Right kidney (tissue), 9 donors: ENCODE measurements at places on chromosomes 5 and 9.

- no peak for DNase-seq
Measured at GRCh38 chr9:109273869-109274268, 47.0 kb downstream of the EPB41L4B start.

GRCh38 chr5:5558638-5559527, 136.4 kb downstream of the ICE1 start:
- no peak for DNase-seq

- DNase-seq, result no peak
Measured at GRCh38 chr5:107812570-107813141, 141.9 kb upstream of the EFNA5 start.

DNA sequence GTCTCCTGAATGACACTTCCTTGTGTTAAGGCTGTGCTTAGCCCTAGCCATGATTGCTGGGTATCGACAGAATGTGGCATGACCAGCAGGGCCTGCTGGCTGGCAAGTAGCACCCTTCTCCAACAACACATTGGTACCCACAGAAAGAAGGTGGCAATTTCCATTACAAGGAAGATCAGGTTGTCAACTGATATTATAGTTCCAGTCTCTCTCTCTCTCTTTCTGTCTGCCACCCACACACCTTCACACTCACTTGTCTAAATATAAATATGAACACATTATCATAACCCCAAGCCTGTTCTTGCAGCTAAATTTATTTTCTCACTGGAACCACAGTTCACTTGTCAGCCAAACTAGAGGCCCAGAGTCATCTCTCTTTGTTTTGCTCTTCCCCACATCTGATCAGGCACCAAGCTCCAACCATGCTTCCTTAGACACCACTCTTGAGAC, 408.1 kb upstream of the PIK3R1 start:
- DNase-seq, result no peak

DNA sequence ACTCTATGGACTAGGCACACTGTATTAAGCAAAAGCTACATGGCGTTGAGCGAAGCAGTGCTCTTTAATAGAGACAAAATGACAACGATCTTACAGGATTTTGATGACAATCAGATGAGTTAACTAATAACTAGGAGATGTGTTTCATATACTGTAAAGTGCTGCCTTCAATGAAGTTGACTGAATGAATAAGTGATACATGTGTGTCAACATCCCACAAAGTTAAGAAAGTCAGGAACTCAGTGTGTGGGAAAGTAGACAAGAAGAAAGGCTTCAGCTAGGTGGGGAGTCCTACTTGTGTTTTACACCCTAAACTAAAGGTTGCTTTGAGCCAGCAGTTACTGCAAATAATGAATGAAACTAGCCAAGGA, 79.6 kb downstream of the PAPPA start:
- no peak for DNase-seq

- no peak for DNase-seq
Measured at GRCh38 chr5:115264786-115265185, 2.1 kb upstream of the PGGT1B start.

GRCh38 chr5:22889720-22890119, 36.6 kb upstream of the CDH12 start:
- no peak for DNase-seq

DNA sequence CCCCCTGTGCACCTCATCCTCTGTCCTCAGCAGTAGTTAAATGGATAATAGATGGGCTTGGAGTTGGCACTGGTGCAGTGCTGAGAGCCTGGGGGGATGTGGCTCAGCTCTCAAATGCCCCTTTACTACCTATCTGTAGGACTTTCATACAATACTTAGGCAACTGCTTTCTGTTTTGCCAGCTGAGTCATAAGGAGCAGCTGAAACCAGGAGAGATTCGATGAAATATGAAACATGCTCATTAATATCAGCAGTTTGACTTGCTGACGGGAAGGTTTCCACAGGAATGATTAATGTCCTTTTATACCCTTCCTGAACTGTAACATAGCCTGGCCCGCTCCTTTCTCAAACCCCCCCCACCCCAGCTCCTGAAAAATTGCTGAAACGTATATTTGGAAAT, 142.6 kb downstream of the SAXO1 start:
- no peak for DNase-seq

- no peak for DNase-seq
Measured at GRCh38 chr5:148970228-148970627, 92.6 kb downstream of the SH3TC2 start.

- DNase-seq, result no peak
Measured at GRCh38 chr5:59560553-59560952, 333.0 kb downstream of the PDE4D start.

DNA sequence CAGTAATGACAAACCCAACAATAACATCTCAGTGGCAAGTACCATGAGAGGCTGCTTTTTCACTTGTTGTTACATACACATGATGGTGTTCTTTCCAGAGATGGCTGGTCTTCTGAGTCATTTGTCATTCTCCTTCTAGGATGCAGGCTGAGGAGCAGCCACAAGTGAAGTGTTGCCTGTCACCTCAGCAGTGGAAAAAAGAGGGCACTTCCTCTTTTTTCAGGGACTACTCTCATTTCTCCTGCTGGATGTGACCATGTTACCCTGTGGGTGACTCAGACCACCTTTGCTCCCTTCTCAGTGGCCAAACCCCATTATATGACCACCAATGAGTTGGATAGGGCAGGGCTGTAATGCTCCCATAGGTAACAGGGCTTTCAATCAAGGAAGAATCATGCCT, 587.0 kb upstream of the ADAMTS16 start:
- no peak for DNase-seq

DNA sequence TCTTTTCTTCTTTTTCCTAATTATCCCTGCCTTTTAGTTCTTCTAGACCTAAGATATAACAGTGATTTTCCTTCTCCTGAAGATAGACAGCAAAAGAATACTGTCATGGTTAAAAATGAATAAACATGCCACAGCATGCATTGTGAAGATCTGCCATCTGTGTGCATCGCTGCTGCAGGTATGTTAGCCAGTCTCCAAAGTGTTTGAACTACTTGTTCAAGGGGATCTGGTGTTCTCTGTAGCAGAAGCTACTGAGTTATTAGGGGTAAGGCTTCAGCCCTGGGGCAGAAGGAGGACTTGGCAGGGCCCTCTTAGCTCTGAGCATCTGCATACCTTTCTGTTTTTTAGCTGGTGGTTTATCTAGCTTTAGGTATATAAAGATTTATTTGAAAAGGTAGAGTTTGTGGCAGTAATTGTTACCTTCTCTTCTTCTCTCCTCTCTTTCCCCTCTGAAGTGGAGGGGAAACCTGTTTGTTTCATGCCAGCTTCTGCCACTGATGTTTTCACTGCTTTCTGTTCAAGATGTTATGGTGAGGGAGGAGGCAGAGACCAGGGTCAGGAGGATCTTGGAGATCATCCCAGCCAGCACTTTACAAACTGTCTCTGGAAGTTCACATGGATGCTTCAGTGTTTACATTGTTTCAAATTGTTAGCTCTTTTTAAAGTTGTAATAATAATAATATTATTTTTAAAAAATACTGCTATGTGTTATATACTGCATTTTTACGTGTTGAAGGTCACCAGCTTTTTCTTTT, 25.2 kb downstream of the GALNT10 start:
- no peak for DNase-seq

- no peak for DNase-seq
Measured at GRCh38 chr5:143008809-143009521, 238.8 kb downstream of the ARHGAP26 start.

DNA sequence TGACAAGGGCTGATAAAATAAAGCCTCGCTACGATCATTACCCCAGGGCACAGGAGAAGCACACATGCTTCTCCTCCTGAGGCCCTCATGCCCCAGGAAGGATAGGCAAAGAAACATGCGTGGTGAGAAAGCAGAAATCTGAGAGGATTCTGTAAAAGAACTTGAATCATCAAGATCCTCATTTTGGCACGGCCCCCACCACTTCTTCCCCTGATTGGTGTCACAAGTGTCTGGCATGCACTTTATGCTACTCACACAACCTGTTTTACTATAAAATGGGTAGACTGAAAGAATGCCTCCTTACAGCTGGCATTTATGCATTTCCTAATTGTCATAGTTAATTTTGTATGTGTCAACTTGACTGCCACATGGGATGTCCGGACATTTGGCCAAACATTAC, 32.1 kb downstream of the PCA3 start:
- DNase-seq, result no peak

GRCh38 chr9:135614821-135615665, 24.3 kb downstream of the GLT6D1 start:
- no peak for DNase-seq

DNA sequence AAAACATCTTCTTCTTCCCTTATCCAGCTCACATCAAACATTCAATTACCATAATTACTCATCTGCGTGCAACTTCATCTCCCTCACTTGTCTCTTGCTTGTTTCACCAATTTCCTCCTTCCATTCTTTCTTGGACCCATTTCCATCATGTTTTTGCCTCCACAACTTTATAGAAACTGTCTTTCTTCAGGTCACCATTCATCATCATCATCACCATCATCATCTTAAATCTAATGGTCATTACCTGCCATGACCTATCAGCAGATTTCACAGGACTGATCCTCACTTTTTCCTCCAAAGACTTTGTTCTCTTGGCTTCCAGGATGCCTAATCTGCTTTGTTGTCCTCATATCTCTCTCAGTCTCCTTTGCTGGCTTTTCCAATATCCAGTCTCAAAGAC, 495.6 kb downstream of the DNAH5 start:
- no peak for DNase-seq

DNA sequence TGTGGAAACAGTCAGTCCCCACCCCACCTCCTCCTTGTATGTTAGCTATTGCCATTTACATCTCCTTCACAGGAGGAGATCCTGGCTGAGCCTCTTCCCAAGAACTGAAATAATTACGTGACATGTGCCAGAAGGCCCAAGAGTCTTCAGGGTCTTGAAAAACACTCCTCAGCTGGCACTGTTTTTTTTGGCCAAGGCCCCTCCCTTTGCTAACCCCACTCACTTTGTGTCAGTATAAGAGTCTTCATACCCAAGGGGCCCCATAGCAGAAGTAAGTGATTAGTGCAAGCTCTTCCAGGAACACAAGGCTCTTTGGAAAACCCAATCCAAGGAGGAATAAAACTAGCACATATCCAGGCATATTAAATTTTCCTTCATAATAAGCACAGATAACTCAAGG, 5.7 kb upstream of the LARP1 start:
- DNase-seq, result no peak

- no peak for DNase-seq
Measured at GRCh38 chr9:109171926-109172325, 4.9 kb upstream of the FRRS1L start.

DNA sequence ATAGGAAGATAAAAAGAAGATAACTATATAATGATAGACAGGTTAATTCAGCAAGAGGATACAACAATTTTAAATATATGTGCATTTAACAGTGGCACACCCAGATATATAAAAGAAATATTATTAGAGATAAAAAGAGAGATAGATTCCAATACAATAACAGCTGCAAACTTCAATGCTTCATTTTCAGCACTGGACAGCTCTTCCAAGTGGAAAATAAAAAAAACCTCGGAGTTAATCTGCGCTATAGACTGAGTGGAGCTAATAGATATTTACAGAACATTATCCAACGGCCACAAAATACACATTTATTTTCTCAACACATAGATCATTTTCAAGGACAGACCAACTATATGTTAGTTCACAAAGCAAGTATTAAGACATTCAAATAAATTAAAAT, 1229.5 kb upstream of the CDH6 start:
- DNase-seq, result no peak

GRCh38 chr5:150149618-150150017, 6.0 kb downstream of the PDGFRB start:
- no peak for DNase-seq

- no peak for DNase-seq
Measured at GRCh38 chr5:51034222-51034901, 348.9 kb upstream of the ISL1 start.

DNA sequence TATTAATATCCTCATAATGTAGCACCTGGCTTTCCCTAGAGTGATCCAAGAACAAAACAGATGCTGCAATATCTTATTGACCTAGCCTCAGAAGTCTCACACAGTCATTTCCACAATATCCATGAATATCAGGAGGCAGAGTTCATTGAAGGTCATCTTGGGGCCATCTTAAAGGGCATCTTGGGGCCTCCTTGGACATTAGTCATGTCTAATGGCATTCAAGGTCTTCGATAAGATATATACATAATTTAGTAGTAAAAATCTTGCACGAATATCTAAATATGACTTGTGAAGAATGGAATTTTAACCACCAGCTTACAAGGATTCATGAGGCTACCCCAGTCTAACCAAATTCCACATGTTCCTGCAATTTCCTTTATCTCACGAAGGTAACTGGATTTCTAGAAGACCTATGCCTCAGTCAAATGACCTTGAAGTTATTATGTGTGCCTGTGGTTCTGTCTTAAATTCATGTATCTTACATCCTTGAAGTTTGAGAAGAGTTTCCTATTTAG, 163.6 kb upstream of the SPEF2 start:
- DNase-seq, result no peak

DNA sequence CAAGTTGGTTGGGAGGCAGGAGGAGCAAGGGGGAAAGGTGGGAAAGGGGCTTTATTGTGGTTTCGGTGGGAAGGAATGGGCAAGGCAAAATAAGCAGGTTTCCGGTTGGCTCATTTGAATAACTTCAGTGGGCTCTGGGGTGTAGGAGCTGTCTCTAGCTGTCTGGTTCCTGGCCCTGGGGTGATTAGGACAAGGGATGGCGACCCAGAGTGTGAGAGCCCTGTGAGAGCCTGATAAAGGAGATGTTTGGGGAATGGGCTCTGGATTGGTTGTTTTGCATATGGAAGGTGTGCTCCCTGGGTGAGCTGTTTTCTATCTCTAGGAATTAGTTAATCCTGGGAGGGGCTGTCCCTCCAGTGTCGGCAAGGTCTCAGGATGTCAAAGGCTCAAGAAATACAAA, 15.4 kb downstream of the ANKRD34B start:
- no peak for DNase-seq

- DNase-seq, result no peak
Measured at GRCh38 chr5:62496876-62497275, 81.7 kb upstream of the LRRC70 start.

GRCh38 chr5:117131048-117131679, 556.5 kb upstream of the SEMA6A start:
- DNase-seq, result no peak

GRCh38 chr5:110878115-110878514, 139.3 kb downstream of the SLC25A46 start:
- no peak for DNase-seq

DNA sequence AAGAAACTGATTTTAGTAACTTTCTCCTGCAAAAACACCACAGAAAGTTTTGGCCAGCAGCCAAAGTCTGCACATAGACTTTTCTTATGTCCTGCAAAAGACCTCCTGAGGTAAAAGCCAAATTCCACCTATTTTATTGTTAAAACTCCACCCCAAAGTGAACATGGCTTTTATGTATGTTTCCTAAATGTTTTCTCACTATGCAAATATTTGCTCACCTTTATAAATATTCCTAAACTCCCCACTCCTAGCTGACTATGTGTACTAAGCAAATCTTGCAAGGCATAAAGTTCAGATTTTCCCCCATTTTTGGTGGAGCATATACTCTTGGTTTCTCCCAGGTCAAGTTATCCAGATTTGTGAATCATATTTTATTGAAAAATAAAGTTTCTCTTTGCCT, 446.2 kb downstream of the DNAH5 start:
- DNase-seq, result no peak
